ENCODE measurements at places on chromosomes 13 and 19. TPM values are rescaled to one million over a fixed set of nuclear protein-coding genes. Genes with fewer than 3 reads are reported as not detected.
A peak's percentile ranks its signal among the peaks of the same experiment; 100 is the strongest.

Gene TMEM38A
- 44.6 TPM for total RNA-seq

Gene SOX1
- total RNA-seq, result not detected

DNA sequence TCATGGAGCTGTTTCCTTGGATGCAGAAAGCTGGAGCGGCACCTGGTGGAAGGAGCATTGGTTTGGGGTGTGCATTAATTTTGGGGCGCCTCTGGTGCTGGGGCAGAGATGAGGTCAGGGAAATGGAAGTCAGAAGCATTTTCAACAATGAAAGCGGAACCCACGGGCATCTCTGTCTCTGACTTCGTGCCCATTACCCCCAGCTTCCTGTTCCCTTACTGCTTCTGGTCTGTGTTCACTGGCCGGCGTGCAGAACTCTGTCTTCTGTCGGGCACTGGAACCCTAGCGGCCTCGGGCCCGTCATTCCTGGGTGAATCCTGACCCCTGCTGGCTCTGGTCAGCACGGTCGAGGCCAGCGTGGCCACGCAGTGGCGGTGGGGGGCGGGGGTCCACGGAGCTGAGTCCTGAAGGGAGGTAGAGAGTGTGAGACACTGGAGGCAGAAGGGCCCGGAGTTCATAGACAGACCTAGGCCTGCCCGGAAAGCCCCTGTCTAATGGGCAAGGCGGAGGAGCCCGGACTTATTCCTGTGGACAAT, 7.9 kb upstream of the LINGO3 start:
- DNase-seq, result peak; percentile 61

DNA sequence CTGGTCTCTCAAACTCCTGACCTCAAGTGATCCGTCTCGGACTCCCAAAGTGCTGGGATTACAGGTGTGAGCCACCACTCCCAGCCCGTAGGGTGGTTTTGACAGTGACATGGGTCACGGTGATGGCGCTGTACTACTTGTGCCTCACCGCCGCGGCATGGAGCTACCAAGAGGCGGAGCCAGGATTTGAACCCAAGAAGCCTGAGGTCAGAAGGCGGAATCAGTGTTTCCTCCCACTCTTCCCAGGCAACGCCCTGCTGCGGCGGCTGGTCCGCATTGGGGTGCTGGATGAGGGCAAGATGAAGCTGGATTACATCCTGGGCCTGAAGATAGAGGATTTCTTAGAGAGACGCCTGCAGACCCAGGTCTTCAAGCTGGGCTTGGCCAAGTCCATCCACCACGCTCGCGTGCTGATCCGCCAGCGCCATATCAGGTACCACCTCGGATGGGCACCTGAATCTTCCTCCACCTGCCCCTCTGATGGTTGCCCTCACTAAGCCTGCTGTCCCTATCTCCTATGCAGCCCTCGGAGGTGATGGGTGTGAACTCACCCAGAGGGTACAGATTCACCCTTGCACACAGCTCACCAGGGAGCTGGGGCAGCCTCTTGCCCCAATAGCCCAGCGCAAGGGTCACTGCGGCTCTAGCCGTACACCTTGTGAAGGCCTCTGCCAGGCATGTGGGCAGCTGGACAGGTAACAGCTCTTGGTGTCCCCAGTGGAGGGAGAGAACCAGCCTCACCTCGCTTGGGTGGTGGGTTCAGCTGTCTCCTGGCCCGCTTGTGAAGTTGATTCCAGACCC, 5.6 kb downstream of the RPS9 start:
- DNase-seq, result no peak

GRCh38 chr13:113648216-113648610, 9.8 kb downstream of the ATP4B start:
- DNase-seq, result peak; percentile 9
